ENCODE measurements at places on chromosomes 5 and 9.

DNA sequence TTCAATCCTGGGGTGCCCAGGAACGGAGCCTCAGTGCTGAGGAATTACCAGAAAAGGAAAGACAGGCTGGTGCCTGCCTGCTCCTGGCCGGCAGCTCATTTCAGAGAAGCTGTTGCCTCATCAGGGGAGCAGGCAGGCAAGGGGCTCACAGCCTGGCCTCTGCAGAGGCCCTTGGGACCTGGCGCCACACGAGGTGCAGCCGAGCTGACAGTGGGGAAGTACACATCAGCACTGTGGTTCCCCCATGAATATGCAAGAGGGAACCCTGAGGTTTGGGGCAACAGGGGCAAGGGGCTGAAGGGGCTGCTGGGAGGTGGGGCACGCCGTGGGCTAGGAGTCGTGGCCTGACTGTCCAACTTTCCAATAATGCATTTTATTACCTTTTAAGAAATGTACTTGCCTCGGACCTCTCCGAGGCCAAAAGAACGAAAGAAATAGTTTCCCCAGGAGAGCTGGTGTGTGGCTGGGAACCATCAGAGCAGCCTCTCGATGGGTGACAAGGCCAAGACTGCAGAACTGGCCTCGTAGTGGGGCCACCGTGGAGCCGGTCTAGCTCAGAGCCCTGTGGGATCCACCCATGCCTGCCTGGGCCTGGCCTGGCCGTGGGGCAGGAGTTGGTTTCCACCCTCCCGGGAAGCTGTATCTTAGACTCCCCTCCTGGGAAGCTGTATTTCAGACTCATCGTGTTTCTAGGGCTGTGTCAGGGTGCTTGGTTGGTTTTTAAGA, 198.6 kb downstream of the PAX5 start:
- DNase-seq, result no peak

- no peak for DNase-seq
Measured at GRCh38 chr9:16278326-16278999, 592.0 kb downstream of the BNC2 start.

DNA sequence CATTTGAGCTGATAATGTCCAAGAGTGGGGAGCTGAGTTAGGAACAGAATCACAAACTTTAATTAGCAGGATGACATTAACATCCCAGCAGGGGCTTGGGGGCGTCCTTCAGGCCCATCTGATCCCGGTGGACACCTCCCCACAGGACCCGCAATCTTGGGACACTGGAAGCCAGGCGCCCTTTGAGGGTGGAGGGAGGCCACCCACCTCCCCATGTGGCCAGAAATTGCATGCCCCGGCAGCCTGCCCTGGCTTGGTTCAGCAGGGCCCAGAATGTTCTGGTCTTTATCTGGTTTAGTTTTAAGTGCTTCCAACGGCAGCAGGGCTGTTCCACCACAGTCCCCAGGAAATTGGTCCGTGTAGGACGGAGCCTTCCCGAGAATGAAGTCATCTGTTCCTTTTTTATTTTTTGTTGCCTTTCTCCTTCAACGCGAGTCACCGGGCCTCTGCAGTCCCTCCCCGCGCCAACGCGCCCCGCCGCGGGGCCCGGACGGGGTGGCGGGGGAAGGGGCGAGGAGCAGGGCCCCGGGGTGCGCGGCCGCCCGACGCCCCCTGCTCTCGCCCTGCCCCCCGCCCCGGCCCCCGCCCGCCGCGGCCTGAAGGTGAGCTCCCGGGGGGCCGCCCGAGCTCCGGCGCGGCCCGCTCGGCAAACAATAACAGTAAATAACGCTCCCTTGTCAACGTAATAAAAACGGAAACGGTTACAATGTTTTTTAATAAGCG, 207.9 kb downstream of the C9orf50 start:
- peak; percentile 69 for DNase-seq

DNA sequence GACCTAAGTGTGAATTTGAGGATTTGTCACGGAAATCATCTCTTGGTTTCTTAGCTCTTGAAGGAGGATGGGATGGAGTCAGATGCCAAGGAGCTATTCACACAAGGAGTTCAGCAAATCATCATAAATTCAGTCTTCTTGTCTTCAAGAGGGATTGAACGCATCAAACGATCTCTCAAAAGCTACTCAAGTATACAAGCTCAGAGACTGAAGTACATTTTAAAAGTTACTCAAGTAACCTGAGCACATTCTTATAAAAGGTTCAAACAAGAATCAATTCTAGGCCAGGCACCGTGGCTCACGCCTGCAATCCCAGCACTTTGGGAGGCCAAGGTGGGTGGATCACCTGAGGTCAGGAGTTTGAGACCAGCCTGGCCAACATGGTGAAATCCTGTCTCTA, 21.1 kb upstream of the GOLPH3 start:
- DNase-seq, result no peak

DNA sequence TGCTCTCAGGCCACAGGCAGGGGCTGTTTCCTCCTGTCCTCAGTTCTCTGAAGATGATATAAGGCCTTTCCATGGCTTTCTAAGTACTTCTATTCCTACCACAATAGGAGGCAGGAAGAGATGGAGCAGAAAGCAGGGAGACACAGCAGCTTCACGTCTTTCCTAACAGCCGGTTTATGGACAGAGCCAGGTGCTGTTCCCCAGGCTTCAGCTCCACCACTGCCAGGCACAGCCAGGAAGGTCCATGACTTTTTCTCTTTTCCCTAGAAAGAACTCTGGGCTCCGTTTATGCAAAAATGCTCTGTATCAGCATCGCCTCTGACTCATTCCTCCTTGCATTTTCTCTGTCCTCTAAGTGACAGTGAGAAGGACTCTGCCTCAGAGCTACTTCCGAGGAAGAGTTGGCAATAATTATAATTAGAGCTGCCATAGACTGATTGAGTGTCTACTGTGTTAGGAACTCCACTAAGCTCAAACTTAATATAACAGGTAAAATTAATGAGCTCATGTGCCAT, 478.5 kb downstream of the RASEF start:
- peak; percentile 22 for DNase-seq

- DNase-seq, result no peak
Measured at GRCh38 chr5:172873513-172873912, 39.5 kb downstream of the ERGIC1 start.

- no peak for DNase-seq
Measured at GRCh38 chr9:79004032-79004431, 567.7 kb upstream of the TLE4 start.

DNA sequence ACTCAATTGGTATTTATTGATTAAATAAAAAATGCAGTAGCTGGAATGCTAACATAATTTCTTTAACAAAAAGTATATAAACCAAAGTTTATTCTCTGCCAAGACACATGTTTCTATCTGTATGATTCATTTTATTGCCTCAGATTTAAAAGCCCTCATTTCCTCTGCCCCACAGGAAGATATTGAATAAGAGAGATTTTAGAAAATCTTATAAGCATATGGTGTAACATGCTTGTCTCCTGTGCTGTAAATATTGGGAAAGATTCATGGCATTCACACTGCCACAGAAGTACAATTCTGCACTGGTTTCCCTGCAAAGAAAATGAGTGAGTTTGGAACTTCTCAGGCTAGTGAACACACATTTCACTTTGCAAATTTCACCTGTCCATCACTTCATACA, 134.9 kb upstream of the FBXL7 start:
- DNase-seq, result no peak

- DNase-seq, result no peak
Measured at GRCh38 chr5:38926121-38926520, 80.3 kb downstream of the OSMR start.

DNA sequence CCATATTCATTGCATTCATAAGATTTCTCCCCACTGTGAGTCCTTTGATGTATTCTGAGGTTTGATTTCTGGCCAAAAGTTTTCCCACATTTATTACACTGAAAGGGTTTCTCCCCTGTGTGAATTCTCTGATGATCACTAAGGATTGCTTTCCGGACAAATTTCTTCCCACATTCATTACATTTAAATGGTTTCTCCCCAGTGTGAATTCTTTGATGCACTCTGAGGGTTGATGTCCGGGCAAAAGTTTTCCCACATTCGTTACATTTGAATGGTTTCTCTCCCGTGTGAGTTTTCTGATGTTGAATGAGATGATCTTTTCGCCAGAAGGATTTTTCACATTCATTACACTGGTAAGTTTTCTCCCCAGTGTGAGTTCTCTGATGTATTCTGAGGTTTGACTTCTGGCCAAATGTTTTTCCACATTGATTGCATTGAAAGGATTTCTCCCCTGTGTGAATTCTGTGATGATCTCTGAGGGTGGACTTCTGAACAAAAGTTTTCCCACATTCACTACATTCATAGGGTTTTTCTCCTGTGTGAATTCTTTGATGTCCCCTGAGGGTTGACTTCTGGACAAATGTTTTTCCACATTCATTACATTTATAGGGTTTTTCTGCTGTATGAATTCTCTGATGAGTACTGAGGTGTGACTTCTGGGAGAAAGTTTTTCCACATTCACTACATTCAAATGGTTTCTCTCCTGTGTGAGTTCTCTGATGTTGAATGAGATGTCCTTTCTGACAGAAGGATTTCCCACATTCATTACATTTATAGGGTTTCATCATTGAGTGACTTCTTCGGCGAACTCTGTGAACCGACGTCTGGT, 18.8 kb downstream of the ZNF510 start:
- no peak for DNase-seq

DNA sequence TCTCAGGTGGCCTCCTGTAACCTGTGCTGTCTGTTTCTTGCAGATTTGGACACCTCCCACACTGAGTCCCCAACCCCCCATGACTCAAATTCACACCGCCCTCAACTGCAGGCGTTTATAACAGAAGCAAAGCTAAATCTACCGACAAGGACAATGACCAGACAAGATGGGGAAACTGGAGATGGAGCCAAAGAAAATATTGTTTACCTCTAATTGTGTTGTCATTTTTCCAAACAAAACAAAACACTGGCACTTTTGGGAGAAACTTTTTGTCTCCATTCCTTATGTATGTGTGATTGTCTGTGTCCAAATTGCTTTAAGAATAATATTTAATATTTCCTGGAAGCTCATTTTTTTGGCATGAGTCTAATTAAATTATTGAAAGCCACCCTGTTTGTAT, 314.8 kb downstream of the ARHGEF28 start:
- DNase-seq, result no peak

GRCh38 chr5:20157089-20157488, 169.1 kb upstream of the CDH18 start:
- no peak for DNase-seq

DNA sequence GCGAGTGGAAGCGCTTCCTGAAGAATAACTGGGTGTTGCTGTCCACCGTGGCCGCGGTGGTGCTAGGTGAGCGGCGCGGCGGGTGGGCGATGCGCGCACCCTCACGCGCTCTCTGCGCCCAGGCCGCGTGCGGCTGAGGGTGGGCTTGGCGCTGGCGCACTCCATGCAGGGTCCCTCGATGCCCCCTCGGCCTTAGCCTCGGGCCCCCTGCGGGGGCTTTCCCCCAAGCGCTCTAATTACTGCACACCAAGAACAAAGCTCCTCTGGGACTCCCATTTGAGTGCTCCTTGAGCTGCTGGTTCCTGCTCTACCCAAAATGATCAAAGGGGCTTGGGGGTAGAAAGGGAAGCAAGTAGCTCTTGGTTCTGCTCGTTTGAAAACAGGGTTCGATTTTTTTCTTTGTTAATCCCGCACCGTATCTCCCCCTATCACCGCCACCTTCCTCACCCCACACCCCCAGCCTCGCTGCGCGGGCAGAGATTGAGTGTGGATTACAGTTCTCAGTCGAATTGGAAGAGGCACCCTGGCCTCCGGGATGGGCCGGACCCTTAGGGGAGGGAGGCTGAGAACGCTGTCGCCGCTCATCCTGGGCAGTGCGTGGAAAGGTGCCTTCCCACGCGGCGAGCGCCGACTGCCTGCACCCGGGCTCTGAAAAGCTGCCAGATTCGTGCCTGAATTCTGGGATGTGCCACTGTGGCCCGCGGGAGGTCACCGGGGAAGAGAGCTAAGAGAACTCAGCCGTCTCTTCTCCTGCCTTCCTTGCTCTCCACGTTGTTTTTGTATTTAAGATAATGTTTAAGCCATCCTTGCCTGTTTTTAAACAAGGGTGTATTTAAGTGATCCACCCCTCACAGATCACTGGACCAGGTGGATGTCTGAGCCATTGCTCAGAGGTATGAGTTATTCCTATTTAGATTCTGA, 697 bp downstream of the SLC1A1 start:
- DNase-seq, result no peak

- DNase-seq, result no peak
Measured at GRCh38 chr5:74257645-74258313, 382.7 kb downstream of the ENC1 start.

GRCh38 chr9:31412081-31412480, 972.4 kb upstream of the ACO1 start:
- no peak for DNase-seq

GRCh38 chr5:43560128-43560527, 3.3 kb upstream of the PAIP1 start:
- no peak for DNase-seq

- peak; percentile 71 for DNase-seq
Measured at GRCh38 chr5:10746711-10747110, 14.3 kb downstream of the DAP start.

GRCh38 chr5:95237324-95237723, 47.6 kb downstream of the MCTP1 start:
- no peak for DNase-seq

All from pons (tissue), 1 donor.